NCI-H748 treated with DMSO at 0.1 percent for 48 hours (cell line): ENCODE measurements at places on chromosomes 3 and 15.

DNA sequence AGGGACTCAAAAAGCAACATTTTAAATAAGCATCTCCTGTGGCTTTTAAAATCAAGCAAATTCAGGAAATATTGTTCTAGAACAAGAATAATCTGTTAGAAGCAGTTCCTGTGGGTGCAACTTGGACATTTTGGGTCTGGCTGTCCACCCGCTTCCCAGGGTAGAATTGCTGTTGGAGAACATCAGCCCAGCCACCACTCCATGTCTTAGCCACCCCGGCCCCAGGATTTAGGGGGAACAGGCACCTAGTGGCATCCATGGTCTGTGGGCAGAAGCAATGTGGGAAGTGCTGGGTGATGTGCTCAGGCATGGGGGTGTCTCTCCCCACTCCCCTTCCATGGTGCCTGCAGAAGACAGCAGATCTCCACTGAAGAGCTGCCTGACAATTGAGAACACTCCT is 162.6 kb downstream of the KLF13 start:
- no peak for DNase-seq

- no peak for DNase-seq
Observed at GRCh38 chr3:135215516-135215915, 420.5 kb downstream of the EPHB1 start.

DNA sequence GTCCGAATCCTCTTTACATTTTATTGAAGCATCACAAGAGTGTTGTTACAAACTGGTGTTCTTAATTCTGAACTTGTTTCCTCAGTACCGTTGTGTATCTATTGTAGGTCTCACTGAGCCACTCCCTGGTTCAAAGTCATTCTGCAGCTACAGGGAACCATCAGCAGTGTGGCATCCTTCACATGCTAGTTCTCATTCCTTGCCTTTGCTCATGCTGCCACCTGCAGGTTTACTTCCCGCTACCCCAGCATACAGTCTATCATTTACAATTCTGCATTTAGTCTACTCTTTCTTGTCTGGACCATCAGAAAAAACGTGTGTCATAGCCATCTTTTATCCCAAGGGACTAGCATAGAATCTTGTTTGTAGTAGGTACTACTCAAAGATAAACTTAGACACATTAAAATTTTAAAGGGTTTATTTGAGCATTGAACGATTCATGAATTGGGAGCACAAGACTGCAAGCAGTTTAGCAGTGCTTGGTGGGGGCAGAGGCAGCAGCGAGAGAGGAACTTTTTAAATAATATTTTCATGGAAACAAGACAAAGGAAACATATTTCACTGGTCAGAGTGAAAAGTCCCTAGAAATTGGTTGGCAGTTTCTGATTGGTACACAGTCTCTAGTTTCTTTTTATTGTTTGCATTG is 402.1 kb downstream of the CADM2 start:
- DNase-seq = peak; percentile 49

DNA sequence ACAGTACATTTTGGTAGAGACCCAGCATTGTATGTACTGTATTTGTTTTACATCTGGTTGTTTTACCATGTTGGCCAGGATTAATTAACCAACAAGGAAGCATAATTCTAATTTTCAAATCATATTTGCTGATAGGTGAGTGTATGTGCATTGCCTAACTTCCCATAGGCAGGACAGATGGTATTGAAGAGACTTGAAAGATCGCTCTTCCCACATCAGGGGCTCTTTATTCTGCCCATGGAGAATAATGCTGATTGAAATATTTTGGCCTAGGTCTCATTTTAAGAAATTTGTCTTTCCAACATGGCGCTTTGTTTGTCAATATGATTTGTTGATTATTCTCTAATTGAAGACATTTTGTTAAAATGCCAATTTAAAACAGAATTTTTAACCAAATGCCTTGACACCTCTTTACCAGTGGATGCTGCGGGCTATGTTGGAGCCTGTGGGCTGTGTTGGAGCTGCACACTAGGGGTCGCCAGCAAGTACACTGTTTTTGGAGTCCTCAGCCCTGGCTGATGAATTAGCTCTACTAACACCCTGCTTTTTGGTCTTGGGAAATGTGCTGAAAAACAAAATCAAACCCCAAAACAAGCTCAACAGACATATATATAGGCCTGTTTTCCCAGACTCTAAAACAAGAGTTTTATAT is 5.3 kb downstream of the P2RY12 start:
- DNase-seq = no peak

GRCh38 chr3:97265237-97266005 is 451.0 kb downstream of the EPHA6 start:
- no peak for DNase-seq
